Pancreas (tissue), 10 donors: ENCODE measurements at places on chromosomes 2 and 18.

DNA sequence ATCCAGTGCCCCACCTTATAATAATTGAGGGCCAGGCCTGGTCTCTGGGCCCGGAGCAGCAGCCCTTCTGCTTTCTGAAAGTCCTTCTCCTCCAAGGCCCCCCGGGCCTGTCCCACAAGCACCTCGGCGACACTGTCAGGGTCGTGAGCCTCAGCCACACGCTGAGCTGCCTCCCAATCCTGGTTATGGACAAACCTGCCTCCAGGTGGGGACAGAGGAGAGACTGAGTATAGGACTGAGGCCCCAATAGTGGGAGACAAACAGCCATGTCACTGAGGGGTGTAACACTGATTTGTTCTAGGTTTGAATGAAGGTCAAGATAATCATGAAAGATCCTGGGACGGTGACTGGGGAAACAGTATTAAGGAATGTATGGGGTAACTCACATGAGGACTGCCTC, 11.8 kb downstream of the KRTCAP3 start:
- DNase-seq = no peak

GRCh38 chr18:79519751-79520477, 124.2 kb downstream of the NFATC1 start:
- DNase-seq = no peak

DNA sequence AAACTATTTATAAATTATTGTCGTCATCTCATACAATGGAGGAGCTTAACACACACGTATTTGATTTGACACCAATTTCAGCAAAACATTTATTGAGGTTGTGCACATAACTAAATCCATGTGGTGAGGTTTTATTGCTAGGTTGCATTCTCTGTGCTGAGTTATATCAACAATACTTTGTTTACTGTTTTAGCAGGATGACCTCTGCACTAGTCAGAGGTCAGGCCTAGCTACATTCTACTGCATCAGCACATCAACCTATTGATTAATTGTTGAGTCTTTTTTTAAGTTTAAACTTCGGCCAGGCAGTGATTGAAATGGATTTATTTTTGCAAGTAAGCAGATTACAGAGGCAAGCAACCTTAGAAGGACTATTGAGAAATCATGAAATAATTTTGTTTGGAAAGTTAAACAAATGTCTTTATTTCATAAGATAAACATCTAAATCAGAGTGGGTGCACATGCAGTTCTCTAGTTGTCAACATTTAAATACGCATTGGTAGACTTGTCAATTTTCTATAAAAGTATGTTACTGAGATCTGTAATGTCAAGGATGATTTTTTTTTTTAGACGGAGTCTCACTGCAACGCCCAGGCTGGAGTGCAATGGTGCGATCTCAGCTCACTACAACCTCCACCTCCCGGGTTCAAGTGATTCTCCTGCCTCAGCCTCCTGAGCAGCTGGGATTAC, 75.2 kb upstream of the CD28 start:
- no peak for DNase-seq

DNA sequence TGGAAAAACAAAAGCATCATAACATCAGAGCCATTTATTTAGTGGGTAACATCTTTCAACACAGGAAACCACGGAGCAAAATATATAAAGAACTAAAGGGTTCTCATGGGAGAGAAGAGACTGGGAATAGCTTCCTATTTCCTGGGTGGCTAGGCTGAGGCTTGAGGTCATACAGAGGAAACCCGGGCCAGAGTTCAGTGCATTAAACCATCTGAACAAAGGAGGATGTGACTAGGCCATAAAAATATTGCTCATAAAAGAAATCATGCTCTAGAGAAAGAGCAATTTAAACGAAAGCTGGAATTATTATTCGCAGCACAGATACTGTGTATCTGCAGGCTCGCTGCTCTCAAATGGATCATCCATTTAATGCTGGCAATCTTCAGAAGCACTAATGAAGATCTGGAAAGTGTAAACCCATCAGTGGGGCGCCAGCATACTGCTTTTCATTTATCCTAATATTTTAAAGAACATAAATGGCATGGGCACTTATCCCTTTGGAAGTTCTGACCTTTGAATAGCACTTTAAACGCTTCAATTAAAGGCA, 83.3 kb downstream of the GALNT14 start:
- DNase-seq = no peak

DNA sequence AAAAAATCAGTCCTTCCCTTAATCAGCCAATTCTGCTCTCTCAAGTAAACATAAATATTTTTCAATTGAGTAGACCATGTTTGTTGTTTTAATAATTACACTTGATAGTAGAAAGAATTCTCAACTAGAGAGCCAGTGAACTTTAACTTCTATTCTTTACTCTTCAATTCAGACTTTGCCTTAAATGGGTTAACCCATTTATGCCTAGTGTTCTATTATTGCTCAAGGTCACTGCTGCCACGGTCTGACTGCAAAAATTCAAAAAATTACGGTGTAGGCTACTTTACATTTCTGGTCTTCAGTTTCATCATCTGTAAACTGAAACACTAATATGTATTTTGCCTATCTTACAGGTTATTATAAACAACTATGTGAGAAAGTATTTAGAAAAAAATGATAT, 103.1 kb downstream of the TLK1 start:
- no peak for DNase-seq

DNA sequence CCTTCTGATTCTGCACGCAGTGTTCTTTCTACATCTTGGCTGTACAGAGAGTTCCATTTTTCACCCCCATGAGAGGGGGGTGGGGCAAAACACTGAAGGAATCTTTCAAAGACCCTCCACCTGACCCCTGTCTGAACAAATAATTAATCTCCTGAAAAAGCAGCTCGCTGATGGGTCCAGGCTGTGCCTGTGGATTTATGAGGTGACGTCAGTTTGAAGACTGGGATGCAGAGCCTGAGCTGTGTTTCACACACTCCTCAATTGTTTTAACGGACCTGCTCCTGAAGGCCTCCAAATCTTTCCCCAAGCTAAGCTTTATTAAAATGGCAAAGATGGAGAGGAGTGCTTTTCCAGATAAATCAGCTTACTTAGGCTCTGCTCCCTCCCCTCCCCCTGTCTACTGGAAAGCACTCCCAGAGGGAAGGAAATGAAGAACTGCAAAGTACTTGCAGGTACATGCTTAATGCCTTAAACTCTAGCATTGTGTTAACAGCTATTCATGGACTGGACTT, 390.2 kb upstream of the TNP1 start:
- DNase-seq = no peak

DNA sequence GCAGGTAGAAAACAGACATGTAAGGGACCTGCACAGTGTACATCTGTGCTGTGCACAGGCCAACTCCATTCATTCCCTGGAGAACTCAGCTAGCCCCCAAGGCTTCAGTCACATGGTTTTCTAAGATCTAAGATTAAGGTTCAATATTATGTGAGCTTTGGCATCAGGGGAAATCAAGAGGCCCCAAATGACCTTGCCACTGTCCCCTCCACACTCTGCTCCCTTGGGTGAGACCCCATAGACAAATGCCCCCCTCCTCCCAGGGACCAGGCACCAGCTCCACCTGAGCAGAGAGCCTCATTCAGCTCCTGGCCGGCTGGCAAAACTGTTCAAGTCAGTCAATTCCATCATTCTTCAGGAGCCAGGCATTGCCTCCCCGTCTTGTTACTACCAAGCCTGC, 93.6 kb upstream of the TMEM18 start:
- DNase-seq = no peak

GRCh38 chr2:28499282-28499681, 3.4 kb downstream of the PLB1 start:
- no peak for DNase-seq

GRCh38 chr2:174670446-174670845, 72.8 kb upstream of the WIPF1 start:
- no peak for DNase-seq

GRCh38 chr2:235082578-235083338, 130.9 kb downstream of the SH3BP4 start:
- DNase-seq = no peak

- peak; percentile 50 for DNase-seq
Observed at GRCh38 chr2:24359129-24360049, 947 bp downstream of the ITSN2 start.

- no peak for DNase-seq
Observed at GRCh38 chr18:44704135-44704789, 23.6 kb downstream of the SETBP1 start.

GRCh38 chr18:11387880-11388279, 221.5 kb upstream of the SLC35G4 start:
- DNase-seq = peak; percentile 23

DNA sequence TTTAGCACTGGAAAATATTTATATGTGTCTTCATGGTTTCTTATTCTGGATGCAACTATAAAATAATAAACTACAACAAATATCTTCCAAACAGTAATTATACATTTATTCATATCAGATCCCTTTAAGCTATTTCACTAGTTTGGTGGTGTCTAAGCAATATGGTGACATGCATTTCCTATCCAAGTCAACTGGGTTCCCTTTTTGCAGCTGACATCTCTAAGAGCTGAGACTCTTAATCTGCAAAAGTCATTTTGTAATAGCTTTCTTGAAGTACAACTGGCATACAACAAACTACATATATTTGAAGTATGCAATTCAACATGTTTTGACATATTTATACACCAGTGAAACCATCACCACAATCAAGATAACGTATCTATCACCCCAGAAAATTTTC, 59.9 kb upstream of the SLC1A4 start:
- DNase-seq = no peak

DNA sequence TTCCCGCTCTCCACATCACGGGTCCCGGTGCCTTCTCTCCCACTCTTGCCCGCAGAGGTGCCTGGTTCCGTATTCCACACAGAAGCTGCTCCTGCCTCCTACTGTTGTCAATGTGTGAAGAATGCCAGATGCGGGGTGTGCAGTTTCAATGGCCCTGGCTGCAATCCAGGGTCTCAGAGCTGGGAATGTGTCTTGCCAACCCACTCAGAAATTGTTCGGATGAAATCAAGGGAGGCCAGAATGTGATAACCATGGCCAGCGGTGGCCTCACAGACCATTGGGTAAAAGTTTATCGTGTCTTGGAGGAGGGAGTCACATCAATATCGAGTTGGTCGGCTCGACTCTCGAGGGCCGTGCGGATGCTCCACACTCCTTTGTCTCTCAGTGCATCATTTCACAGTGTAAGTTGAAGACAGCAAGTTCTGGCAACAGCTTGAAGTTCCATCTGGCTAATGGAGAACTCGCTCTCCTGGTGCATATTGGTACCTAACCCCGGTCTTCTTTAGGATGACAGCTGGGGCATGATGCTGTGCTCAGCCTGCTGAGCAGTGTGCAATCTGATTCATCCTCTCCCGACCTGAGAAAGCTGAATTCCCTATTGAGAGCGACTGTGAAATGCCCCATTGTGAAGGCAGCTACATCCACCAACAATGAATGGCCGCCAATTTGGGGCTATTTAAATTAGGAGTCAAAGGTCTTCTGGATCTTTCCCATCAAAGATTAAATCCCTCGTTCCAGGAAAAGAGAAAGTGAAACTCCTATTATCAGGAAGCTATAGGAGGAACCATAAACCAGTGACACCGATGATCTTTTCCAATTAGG, 389.0 kb downstream of the SOX11 start:
- no peak for DNase-seq

- DNase-seq = no peak
Observed at GRCh38 chr18:76475450-76476194, 19.4 kb downstream of the ZNF516 start.

DNA sequence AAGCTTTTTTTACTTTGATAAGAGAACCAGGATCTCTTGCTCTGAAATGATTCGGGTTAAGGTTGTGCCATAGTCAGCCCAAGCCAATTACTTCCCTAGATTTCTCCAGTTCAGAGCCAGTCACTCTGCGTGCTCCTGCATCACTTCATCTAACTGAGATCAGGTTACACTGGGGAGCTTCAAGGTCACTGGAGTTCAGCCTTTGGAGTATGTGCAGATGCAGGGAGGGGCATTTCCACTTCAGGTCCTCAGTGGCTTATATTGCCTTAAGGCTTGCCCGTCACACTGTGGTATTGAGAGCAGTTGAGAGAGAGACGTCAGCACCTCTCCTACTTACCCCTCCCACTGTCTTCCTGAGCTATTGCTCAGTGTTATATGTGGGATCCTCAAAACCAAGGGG, 317.8 kb downstream of the EPHA4 start:
- DNase-seq = no peak

- no peak for DNase-seq
Observed at GRCh38 chr2:224004105-224004695, 34.9 kb downstream of the SERPINE2 start.

DNA sequence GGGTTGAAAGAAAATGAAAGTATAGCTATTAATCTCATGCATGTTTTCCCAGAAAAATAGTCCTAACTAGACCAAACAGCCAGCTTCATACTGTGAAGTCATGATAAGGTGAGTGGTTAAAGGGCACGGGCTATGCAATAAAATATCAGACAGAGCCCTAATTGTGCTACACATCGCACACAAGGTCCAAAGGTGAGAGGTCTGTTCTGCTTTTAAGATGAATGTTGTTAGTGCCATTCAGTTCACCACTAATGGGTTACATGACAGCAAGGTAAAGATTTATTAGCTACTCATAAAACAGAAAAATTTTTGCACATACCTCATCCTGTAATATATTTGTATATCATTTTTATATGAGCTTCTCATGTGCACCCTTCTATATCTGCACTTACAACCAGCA, 105.0 kb upstream of the STK17B start:
- no peak for DNase-seq

GRCh38 chr18:56402872-56403516, 235.4 kb downstream of the TXNL1 start:
- DNase-seq = no peak

DNA sequence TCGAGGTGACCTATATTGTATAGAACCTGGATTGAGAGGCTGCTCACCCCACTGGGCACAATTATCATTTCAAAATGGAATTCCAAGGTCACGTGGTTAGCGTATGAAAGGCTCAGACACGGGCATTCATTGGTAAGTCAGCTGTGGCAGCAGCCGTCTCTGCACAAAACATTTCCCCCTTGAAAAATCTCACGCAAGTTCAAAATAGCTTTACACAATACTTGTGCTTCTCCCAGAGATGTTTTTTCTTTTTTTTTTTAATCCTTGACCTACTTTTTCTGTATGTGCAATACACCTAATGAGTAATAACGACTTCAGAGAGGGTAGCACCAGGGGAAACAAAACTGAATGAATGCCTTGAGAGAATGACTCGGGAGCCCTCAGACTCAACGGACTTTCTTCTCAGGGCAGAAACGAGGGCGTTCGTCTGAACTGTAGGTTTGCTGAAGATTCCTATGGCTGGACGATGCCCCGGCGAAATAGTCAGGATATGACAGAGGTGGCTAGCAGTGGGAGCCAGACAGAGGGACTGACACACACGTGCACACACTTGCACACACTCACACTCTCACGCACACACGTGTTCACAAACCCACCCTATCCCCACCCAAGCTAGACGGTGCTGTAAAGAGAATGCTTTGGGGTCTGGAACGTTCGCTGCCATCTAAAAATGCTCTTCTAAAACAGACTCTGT, 77.8 kb downstream of the PDCL3 start:
- no peak for DNase-seq
